ENCODE measurements at places on chromosomes 2 and 18.

- no peak for DNase-seq
These were observed 182.3 kb downstream of the FTCDNL1 start for GRCh38 chr2:199668645-199669044.

- no peak for DNase-seq
These were observed 67.3 kb downstream of the LDLRAD4 start for GRCh38 chr18:13285874-13286273.

DNA sequence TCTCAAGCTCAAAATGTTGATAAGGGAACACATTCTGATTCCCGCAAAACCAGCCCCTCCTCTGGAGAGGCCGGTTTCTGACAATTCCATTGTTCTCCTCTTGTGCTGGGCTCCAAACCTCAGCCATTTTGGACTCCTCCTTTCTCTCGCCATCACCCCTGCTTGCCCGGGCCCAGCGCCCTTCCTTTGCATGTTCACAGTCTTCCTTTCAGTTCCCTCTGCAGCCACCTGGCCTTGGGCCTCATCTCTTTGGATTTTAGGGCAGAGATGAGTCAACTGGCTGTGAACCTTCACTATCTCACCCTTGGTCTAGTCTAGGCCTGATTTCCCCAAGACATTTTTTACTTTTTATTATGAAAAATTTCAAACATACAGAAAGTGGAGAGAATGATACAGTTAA, 155.9 kb upstream of the MAP3K20 start:
- DNase-seq, result no peak

- no peak for DNase-seq
These were observed 71.3 kb downstream of the TMEM18 start for GRCh38 chr2:605674-606608.

DNA sequence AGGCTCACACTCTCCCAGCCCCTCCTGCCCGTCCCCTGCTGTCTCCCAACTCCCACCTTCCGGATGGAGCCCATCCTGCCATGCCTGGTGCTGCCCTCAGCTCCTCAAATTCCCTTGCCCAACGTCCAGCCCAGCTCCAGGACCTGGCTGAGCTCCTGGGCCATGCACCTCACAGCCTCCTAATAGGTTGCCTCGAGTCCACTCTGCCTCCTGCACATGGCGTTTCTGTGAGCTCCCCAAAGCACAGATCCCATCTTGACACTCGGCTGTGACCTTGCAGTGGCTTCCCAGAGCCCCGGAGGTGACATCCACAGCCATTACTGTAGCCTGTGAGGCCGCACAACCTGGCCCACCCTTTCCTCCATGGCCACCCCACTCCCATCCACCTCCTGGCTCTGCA, 191.9 kb upstream of the SALL3 start:
- no peak for DNase-seq

DNA sequence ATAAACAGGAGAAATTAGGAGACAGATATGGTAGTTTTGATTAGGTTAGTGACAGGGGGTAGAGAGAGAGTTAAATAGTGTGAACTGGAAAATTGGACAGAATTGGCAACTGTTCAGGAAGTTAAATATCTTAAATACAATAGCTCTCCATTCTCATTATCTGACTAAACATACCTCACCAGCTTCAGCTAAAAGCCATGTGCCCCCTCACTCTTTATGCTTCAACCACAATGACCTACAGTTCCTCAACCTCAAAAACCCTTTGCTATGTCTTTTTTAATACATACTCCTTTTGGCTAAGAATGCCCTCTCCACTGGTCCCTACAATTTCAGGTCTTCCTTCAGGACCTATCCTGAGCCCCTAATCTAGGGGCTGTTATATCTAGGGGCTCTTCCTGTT, 740.2 kb upstream of the ZEB2 start:
- DNase-seq, result no peak

DNA sequence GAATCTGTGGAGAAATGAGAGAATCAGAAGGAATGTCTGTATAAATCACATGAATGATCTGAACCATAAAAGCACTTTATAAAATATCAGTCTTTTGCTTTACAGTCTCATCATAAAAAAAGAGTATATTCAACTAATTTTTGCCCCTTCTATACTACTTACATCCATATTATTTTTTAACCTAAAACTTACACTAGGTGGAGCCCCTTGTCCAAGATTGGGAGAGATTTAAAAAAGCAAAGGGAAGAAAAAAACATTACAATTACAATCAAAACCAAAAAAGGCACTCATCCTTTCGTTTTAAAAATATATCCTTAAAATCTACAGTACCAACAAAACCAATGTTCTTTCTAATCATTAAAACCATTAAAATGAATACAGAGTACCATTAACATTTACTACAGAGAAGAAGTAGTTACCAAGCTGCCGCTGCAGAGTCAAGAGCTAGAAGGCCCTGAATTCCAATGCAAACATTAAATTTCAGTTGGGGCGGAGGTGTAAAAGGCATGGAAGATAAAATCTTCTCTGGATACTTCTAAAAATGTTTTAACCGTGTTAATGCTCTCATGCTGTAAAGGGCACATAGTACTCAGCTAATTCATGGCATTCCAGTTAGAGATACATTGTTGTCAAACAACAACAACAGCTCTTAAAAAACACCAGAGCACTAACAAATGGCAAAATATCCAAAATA, 56.7 kb upstream of the EPB41L3 start:
- no peak for DNase-seq

GRCh38 chr2:239250216-239251081, 150.4 kb downstream of the HDAC4 start:
- DNase-seq, result no peak

GRCh38 chr18:48153613-48154481, 223.4 kb upstream of the SMAD2 start:
- no peak for DNase-seq

- DNase-seq, result no peak
These were observed 418 bp downstream of the WDR75 start for GRCh38 chr2:189441709-189442074.

GRCh38 chr2:207619764-207620203, 5.4 kb downstream of the METTL21A start:
- DNase-seq, result no peak

DNA sequence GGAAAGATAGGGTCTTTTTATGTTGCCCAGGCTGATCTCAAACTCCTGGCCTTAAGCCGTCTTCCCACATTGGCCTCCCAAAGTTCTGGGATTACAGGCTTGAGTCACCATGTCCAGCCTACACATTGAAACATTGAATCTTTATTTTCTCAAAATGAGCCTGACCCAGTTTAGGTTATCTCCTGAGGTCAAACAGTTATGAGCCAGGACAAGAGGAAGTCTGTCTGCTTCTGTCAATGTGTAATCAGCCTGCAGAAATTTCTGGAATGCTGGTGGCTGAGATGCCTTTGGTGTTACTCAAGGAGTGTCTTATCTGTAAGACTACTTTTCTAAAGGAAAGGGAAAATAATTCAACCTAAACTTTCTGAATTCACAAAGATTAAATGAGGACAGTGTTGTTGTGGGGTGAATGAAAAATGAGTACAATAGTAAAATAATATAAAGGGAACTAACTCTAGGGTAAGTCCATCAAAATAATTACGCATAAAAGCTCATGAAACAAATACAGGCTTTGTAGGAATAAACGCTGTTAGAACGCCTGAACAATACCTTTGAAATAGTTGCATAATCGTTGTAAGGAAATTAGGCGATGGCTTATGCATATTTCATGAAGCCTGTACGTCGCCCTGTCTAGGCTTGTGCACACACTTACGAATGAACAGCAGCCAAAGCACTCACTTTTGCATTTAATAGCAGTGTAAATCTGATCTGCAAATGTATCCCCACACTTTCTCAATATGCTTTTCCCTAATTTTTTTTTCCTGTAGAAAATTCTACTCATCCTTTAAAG, 260.8 kb downstream of the RDH14 start:
- no peak for DNase-seq

DNA sequence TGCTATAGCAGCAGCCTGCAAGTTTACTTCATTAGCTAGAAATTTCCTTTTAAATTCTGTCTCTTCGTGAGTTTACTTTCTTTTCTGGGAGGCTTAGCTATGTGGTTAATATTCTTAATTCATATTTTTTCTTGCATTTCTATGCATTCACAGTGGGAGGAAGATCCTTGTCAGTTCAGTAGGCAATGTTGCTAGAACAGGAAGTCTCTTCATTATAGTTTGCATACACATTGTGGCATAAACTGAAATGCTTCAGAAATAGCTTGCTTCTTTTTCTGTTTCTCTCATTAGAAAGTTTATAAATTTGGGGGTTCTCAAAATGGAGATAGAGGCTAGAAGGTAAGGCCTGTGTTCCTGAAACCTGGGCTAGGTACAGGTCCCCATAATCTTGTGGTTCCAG, 8.1 kb upstream of the ARHGAP15 start:
- no peak for DNase-seq

DNA sequence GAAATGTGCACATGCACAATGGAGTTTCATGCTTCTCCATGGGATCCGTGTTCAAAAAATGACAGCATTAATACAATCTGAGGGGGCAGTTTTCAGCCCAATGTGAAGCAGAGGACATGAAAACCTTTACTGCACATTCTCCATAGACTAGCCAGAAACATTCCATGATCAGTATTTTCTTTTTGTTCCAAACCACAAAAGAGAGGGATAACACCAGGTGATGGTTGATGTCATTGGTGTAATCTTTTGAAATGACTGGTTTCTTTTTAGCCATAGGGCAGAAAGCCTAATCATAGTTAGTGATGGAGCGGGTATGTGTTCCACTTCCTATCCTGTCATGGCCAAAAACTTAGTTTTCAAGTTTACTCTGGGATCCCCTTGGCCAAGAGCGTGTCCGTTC, 1.8 kb upstream of the KYNU start:
- no peak for DNase-seq

- DNase-seq, result no peak
These were observed 41.8 kb upstream of the HAAO start for GRCh38 chr2:42834161-42834560.

- DNase-seq, result peak; percentile 56
These were observed 18.8 kb upstream of the TNS1 start for GRCh38 chr2:218021536-218022071.

GRCh38 chr2:24512404-24512803, 21.4 kb downstream of the NCOA1 start:
- no peak for DNase-seq

DNA sequence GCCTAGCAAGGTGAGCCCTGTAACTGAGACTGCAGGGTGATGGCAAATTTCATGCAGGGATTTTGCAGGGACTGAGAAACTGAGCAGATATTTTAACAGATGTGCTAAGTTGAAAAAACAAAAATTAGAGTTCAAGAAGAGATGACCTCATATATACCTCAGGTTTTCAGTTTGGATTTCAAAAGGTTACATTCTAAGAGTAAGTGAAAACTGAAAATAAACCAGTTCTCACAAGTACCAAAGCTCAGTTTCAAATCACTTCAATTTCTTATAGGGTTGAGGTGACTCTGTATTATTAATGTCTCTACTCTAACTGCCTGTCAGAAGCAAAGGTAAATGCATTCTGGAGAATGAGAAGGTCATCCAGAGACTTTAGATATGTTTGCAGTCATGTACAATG, 237.4 kb upstream of the VRK2 start:
- no peak for DNase-seq

- no peak for DNase-seq
These were observed 3.0 kb upstream of the CHMP3 start for GRCh38 chr2:86566158-86566820.

DNA sequence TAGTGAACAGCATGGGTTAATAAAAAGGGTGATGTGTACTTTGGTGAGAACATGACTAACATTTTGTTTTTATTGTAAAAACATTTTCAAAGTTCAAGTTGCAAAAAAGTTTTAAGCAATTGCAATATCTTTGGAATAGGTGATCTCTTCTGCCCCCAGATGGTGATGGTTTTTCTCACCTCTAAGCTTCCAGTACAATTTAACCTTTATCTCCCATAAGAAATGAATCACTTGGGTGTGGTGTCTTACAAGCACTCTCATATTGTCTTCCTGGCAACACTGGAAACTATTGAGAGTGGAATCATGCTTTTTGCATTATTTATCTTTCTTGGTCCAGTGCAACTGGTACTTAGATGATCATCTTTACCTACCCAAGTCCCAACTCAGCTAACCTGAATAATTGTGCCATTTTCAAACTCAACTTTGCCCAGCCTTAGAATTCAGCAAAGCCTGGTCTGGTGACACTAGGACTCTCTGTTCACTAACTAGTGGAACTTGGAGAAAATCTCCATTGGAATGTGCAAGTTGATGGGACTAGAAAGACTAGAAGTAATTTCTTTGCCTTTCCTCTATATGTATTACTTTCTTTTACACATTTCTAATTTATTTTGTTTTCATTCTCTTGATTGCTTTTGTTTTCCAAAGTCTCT, 964.7 kb upstream of the ZEB2 start:
- no peak for DNase-seq

DNA sequence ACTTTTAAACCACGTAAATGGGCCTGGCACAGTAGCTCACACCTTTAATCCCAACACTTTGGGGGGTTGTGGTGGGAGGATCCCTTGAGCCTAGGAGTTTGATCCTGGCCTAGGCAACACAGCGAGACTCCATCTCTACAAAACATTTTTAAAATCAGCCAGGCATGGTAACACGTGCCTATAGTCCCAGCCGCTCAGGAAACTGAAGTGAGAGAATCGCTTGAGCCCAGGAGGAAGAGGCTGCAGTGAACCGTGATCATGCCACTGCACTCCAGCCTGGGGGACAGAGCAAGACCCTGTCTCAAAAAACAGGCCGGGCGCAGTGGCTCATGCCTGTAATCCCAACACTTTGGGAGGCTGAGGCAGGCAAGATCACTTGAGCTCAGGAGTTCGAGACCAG, 12.2 kb downstream of the ROCK1 start:
- DNase-seq, result no peak

GRCh38 chr2:27123302-27124150, at the start of gene ABHD1:
ABHD1 (plus strand) TSS chr2:27123815; CDS start chr2:27123949, 134 bp downstream.
- peak; percentile 90 for DNase-seq

DNA sequence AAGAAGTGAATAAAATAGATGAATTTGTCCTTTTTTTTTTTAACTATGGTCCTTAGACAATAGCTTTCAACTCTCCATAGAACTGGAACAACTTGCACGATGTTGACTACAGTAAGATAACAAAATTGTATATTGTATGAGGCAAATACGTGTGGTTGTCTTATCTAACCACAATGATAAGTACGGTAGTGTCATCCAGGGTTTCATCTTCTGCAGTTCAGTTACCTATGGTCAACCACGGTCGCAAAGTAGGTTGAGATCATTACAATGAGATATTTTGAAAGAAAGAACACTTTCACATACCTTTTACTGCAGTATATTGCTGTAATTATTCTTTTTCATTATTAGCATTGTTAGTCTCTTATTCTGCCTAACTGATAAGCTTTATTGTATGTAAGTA, 295.2 kb downstream of the PARD3B start:
- DNase-seq, result no peak

- no peak for DNase-seq
These were observed 263.1 kb upstream of the ID2 start for GRCh38 chr2:8418721-8419120.

- peak; percentile 25 for DNase-seq
These were observed 93.0 kb upstream of the ID2 start for GRCh38 chr2:8588831-8589191.

- no peak for DNase-seq
These were observed 46.1 kb upstream of the LYPD6B start for GRCh38 chr2:148992448-148992847.

DNA sequence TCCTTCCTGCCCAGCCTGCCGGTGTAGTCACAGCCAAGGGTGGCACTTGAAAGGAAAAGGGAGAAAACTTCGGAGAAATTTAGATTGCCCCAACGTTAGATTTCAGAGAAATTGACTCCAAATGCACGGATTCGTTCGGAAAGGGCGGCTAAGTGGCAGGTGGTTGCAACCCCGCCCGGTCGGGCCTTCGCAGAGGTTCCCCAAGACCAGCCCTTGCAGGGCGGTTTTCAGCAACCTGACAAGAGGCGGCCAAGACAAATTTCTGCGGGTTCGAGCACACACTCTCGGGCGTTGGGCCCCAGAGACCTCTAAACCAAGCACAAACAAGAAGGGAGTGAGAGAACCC, 4.8 kb downstream of the ONECUT2 start:
- DNase-seq, result no peak

Measured in activated effector memory CD4-positive, alpha-beta T cell treated with anti-CD3 and anti-CD28 coated beads, Interleukin-2, amount 50 U/mL, for 16 hours (primary cell).